ENCODE measurements at places on chromosomes 4 and X. TPM values are rescaled to one million over a fixed set of nuclear protein-coding genes. Genes with fewer than 3 reads are reported as not detected.

GRCh38 chr4:78624048-78624447, 72.5 kb downstream of the ANXA3 start:
- no peak for DNase-seq

Gene ARHGEF6
- total RNA-seq, result 54.9 TPM

Gene LGI2
- 3.0 TPM for total RNA-seq

Gene SLC35A2
- total RNA-seq, result 10.4 TPM

Gene TMEM255A
- 0.38 TPM for total RNA-seq

Gene HAND2
- 117 TPM for total RNA-seq

GRCh38 chrX:72029483-72030411, 102.0 kb downstream of the RTL5 start:
- no peak for DNase-seq

GRCh38 chr4:99640676-99641075, 17.0 kb downstream of the C4orf54 start:
- DNase-seq, result no peak

DNA sequence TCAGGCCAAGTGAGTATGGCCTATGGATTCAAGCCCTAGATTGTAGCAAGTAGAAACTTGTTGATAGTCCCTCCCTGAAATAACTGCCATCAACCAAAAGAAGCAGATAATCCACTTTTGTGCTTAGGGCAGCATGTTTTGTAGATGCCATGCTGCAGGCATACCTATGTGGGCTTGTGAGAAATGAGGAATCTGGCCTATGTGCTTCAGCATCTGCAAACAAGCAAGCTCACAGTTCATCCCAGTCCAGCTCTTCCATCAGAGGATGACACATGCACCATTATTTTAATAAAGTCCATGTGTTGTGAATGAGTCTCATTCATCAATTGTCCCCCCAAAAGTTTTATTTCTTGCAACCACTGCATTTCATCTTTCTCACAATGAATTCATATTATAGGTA, 421.9 kb upstream of the DIPK2B start:
- no peak for DNase-seq

DNA sequence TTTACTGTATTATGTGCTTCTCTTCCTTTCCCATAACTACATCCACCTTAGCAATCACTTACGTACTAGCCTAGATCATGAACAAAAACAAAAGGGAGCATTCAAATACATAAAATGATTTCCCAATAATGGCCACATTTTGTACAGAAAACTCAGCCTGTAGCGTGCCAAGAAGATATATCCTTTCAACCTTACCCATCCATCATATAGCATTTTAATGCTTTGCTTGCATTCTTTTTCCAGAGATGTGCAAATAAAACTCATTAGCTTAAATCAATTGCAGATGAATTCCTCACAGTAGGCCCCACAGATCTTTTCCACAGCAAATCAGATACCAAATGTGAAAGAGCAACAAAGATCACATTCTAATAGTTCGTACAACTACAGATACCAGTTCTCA, 20.8 kb downstream of the GRSF1 start:
- no peak for DNase-seq

Gene NPY1R
- 1.6 TPM for total RNA-seq

GRCh38 chrX:35829501-35829900, 31.4 kb downstream of the MAGEB16 start:
- no peak for DNase-seq

- DNase-seq, result no peak
Observed at GRCh38 chr4:155321006-155321405, 55.8 kb downstream of the MAP9 start.

DNA sequence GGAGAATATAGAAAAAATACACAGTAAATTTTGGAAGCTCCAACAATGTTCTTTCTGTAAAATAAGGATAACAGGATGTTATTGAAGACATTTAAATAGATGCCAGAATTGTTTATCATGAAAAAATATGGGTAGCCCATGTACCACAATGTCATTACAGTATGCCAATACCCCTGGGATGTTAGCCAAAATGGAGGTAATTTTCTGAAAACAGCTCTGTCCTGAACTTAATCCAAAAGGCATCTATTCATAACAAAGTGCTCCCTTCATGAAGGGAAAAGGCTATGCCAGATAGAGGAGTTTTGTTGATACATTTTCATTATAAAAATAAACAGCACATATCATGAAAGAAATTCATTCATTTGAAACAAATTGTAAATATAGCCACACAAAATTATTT, 1902.6 kb upstream of the AGA start:
- DNase-seq, result no peak

- peak; percentile 73 for DNase-seq
Observed at GRCh38 chr4:151173871-151174270, 74.4 kb downstream of the RPS3A start.

- DNase-seq, result no peak
Observed at GRCh38 chr4:90357117-90357710, 230.0 kb downstream of the CCSER1 start.

DNA sequence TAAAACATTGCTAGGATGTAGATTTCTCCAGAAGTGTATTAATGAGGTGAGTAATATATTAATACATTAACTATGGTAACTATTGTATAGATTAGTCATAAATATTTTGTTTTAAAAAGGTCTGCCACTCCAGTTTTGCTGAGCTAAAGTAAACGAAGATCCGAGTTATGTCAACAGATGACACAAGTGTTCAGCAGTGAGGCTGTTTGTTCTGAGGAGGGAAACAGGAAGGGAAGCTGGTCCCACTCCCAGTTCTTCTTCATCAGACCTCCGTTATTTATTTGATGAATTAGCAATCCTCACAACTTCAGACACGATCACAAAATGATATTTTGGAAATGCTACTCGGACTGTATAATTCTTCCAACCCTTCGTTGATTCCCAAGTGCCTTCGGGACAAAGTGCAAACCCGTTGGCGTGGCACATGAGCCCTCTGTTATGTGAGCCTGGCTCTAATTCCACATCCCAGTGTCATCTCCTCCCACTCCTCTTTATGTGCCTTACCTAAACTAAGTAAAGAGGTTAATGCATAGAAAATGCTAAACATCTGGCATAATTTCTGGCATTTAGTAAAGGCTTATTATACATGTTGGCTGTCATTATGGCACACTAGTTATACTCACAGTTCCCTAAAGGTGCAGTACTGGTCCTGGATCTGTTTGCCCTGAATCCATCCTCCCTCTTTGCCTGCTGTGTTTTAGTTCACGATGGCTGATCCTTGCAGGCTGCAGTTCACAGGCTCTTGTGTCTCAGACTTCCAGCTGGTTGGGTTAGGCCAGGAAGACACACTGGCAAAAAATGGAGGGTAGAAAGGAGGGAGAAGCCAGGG, 190.6 kb upstream of the LNX1 start:
- DNase-seq, result no peak

- DNase-seq, result no peak
Observed at GRCh38 chrX:85963736-85964135, 83.6 kb downstream of the CHM start.

Gene IL2RG
- total RNA-seq, result 0.99 TPM

DNA sequence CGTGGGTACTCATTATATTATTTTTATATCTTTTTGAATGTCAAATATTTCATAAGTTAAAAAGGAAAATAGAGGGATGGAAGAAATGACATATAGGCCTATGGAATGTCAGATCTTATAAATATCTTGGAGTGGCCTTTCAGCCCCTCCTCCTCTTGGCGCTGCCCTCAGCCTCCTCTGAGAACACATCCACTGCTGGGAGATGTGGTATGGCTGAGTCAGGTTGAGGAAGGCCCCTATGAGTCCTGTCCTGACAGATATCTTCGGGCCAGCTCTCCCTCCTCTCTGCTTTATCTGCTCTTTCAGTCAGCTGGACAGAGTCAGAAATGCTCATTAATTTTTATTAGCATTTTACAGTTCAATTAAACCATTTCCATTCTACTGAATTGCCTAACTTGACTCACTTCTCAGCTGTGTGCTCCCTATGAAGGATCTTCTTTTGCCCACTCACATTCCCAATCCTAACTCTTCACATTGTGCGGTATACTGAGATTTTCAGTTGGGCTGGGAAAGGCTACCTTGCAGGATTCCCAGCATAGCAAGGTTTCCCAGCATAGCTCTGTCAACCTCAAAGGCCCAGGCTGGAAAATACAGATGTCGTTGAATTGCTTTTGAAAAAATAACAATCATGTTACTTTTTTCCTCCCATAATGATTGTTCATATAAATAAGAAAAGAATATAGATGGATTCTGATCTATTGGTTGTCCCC, 128.0 kb downstream of the ARHGEF9 start:
- no peak for DNase-seq

DNA sequence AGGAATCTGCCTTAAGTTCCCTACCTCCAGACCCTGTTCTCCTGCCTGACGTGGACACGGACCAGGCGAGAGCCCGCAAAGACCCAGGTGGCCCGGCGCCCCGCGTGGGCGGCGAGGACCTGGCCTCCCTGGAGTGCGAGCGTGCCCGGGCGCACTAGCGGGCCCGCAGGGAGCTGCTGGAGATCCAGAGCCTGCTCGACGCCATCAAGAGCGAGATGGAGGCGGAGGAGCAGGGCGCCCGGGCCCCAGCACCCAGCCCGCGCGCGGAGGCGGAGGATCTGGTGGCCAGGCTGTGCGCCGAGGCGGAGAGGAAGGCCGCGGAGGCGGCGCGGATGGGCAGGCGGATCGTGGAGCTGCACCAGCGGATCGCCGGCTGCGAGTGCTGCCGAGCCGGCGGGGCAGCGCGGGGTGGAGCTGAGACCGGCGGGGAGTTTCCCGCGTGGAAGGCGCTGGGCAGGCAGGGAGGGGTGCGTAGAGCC, 18.2 kb downstream of the MRFAP1 start:
- peak; percentile 53 for DNase-seq

Gene BMX
- total RNA-seq, result 3.3 TPM

DNA sequence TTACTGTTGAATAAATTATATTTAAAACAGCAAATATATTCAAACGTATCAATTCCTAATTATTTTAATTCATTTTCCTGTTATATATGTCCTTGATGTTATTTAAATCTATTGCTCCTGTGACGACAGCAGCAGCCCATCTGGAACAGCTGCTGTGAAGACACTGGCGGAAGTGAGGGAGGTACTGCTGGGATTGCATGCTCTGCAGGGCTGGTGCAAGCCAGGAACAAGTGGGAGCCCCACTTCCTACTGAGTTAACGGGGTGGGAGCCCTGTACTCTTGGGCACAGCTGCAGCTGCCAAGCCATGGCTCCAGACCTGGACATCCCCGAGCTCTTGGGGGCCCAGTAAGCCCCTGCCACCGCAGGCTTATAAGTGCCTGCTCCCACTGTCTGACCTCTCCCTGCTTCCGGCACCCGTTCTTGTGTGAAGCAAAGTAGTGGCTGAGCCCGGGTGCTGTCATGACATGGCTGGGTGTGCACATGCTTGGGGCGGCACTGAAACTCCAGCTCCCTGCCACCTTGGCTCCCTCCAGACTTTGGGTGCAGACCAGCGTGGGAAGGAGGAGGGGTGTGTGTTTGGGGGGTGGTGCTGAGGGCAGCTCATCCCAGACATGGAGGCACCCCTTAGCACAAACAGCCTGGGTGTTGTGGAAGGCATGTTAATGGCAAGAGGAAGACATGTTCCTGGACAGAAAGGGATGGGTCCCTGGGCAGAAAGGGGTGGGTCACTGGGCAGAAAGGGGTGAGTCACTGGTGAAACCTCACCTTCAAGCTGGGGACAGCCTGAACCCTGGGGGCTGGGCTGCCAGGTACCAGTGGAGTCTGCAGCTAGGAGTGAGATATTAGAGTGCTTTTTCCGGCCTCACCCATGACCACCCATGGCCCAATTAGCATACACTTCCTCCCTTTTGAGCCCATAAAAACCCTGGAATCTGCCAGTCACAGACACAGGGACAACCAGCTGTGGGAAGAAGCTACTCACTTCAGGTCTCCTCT, 1981.3 kb upstream of the IGFBP7 start:
- no peak for DNase-seq

DNA sequence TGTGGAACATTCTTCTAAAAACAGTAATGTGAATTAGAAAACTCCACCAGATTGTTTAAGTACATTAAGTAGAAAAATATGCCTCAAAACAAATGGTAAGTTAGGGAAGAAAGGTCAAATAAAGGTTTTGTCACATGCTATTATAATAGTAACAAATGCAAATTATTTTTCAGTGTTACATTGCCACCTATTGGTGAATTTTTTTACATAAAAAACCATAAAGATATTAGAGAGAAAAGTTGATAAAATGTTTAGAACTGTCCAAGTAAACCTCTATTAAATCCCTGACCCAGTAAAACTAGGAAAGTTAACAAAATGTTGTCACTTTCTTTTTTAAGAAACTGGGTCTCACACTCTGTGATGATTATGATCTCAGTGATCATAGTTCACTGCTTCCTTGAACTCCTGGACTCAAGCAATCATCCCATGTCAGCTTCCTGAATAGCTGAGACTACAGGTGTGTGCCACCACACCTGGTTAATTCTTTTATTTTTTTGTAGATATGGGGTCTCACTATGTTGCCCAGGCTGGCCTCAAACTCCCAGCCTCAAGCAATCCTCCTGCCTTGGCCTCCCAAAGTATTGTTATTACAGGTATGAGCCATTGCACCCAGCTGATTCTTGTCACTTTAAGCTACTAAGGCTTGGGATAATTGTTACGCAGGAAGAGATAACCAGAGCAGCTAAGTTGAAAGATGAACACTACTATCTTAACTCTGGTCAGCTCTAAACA, 157.6 kb downstream of the ATRX start:
- DNase-seq, result no peak

GRCh38 chrX:104679175-104679574, 113.2 kb downstream of the IL1RAPL2 start:
- no peak for DNase-seq

Gene PGM2
- total RNA-seq, result 11.5 TPM

DNA sequence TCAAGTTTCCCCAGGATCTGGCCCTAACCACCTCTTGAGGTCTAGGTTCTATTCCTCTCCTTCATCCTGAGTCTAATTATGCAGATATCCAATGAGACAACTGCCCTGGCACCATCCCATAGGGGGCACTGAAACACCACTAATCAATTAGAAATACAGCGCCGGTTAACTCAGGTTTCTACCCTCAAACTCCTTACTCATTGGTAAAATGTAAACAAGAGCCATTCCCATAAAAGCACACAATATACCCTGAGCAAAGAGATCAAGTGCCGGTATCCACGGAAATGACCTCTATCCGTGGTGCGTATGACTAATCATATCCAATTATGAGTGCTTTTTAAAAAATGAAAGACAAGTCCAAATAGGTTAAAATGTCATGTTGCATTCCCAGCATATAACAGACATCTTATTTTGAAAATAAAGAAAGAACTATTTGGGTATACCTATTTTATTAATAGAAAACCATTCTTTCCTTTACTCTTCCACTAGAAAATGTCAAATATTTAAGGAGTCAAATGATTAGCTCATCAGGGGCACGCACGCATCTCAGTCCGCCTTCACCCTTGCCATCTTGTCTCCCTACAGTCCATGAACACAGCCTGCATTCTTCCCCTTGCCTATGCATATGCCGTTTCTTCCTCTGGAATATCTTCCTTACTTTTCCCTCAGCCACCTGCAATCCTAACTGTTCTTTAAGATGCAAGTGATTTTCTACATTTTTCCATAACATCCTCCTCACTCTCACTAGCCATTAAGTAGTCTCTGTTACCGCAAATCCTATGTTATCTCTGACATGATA, 141.1 kb downstream of the MAML3 start:
- peak; percentile 38 for DNase-seq

GRCh38 chr4:61958591-61958990, 758.5 kb downstream of the ADGRL3 start:
- DNase-seq, result no peak

Data from left ventricle myocardium inferior (tissue), 1 donor.